HT1080 (cell line): ENCODE measurements at places on chromosomes 6 and 20. TPM values are rescaled to one million over a fixed set of nuclear protein-coding genes. Genes with fewer than 3 reads are reported as not detected.

ELOVL2 gene
- 2.3 and 3.3 TPM in 2 replicates for total RNA-seq

PEX6 gene
- 21.2 and 25.4 TPM in 2 replicates for total RNA-seq

HDAC2 gene
- total RNA-seq = 78.9 and 121 TPM in 2 replicates

LAMA2 gene
- total RNA-seq = 0.18 and 0.20 TPM in 2 replicates

MRAP2 gene
- total RNA-seq = 0.43 TPM in 2 replicates

UBD gene
- not detected in 2 replicates for total RNA-seq

SIGLEC1 gene
- total RNA-seq = not detected in 2 replicates

DNA sequence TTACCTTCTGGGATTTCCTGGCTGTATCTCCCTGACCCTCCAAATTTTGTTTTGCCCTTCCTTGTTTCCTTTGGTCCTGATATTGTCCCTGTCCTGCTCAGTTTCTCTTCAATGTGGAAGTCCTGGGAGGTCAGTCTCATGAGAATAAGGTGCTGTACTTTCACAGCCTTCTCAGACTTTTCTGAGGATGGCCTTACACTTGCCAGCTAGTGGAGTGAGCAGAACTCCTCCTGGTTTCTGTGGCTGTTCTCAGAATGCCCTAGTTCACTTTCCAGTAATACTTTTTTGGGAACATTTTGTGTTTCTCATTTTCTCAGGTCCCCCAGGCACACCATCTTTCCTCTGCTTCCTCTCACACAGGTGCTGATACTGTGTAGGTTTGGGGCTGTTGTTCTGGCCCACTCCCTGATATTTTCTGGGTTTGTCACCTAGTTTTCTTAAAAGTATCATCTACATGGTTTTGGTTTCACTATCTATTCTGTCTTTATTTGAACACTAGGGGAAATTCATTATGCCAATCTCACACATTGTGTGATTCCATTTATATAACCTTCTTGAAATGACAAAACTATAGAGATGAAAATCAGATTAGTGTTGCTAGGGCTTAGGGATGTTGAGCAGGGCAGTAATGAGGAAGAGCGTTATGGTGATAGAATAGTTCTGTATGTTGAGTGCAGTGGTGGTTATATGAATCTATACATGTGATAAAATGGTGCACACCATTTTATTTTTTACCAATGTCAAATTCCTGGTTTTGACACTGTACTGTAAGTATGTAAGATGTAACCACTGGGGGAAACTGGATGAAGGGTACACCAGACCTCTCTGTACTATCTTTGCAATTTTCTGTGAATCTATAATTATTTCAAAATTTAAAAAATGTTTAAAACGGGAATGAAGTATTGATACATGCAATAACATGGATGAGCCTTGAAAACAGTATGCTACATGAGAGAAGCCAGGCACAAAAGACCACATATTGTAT is 27.2 kb upstream of the BRPF3 start:
- DNase-seq = no peak

- no peak for DNase-seq
These were observed 160.8 kb downstream of the CDC5L start for GRCh38 chr6:44548319-44548718.

DNA sequence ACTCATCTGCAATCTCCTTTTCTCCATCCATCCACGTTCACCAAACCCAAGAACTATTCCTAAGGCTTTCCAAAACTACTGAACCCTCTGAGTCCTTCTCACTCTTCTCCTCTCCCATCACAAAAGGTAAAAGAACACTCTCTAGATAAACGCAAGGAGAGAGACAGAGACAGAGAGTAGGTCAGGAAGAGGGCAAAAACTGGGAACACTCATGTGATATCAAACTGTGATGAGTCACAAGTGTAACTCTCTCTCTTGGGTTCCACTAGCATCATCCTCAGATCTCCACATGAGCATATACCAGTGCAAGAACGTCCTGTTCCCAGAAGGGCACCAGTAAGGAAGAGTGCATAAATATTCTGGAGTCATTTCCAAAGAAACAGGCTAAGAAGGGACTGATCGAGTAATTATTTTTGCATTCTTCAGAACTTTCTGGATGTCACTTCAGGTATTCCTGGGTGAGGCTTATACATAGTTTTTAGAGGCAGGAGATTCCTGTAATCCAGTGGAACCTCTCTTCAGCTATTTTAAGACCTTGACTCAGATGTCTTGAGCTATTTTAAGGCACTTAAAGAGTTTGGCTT is 47.3 kb upstream of the STXBP5 start:
- peak; percentile 66 for DNase-seq

GRCh38 chr6:166496460-166496859 is 90.0 kb downstream of the RAMACL start:
- no peak for DNase-seq

DNA sequence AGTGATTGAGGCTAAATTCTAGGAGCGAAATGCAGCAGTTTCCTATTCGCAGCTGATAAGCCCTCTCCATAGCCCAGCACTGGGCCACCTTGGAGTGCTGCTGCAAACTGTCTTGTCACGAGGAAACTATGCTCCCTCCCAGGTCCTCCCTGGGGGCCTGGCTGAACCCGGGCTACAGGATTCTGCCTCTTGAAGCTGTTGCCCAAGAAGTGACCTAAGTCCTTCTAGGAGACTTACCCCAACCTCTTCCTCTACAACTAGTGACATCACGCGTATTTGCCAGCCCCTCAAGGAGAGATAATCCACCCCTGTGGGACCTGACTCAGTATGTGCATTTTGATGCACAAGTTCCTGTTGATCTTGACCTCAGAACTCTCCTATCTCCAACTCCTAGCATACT is 26.5 kb upstream of the ZFAND3 start:
- DNase-seq = no peak
